NAMALWA (cell line): ENCODE measurements at places on chromosomes 2 and 18.
A peak's percentile ranks its signal among the peaks of the same experiment; 100 is the strongest.

GRCh38 chr2:74908748-74909444, 49.5 kb upstream of the POLE4 start:
- no peak for DNase-seq

GRCh38 chr2:39696101-39696553, 30.4 kb downstream of the TMEM178A start:
- DNase-seq = no peak

- DNase-seq = no peak
These were observed 746.1 kb downstream of the LRP1B start for GRCh38 chr2:141384676-141385075.

GRCh38 chr2:182763311-182763912, 47.4 kb downstream of the DNAJC10 start:
- peak; percentile 72 for DNase-seq

GRCh38 chr2:96959406-96960110, 26.8 kb downstream of the FAM178B start:
- no peak for DNase-seq

DNA sequence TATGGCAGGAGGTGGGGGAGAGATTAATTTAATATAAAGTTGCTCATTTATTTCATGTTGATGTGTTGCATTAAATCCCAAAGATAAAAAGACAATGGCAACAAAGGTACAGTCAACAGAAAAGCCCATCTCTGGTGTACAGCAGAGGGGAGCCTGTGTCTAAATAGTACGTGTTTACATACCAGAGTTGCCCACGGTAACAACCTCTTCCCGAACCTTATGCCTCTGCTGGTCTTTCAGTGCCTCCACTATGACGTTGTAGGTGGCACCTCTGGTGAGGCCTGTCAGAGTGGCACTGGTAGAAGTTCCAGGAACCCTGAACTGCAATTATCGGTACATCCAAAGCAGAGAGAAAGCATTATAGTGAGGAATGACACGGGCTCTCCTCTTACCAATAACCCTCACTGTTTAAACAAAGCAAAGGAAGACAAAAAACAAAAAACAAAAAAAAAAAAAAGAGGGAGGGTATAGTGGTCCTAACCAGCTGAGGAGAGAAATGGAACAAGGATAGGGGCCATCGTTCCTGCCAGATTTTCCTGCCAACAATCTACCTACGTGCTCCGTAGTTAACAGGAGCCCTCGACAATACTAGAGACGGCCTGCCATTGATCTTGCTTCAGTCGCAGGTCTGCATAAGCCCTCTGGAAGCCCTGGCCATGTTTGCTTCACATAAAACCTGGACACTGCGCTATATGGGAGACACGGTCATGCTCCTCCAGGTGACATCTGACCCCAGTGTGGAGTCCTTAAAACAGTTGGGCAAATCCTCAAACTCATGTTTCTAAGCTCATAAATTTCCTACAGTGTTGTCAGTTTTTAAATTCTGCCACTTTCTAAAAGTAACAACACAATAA, 58.5 kb downstream of the ATIC start:
- peak; percentile 22 for DNase-seq

DNA sequence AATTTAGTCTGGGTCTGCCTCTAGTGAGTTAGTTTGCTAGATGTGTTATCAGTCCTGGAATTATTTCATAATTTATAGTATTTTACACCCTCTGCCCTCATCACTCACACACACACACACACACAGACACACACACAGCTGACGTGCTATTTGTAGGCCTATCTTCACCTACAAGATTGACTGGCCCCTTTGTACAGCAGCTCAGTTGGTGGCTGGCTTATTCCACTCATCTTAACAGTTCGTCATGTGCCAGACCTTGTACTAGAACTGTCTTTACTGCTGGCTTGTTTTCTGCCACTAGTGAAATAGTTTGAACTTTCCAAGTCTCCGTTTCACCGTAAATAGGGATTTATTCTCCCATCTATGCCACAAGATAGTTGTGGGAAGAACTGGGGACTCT, 21.3 kb downstream of the CENPO start:
- DNase-seq = no peak

DNA sequence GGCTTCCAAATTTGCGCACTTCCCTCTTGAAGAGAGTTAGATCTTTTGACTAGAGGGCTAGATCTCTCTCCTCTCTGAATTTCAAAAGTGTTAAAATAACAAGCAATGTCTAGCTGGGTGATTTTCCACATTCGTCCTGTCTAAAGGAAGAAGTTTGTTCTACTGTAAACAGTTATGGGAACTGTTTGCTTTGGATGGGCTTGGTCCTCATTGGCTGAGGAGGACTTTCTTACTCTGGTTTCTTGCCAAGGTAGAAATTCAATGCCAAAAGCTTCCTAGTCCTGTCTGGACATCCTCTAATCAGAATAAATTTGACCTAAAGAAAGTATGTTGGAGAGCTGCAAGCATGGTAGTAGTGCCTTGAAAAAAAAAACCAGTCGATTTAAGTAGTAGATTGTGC, 47.4 kb upstream of the RAPH1 start:
- DNase-seq = no peak

GRCh38 chr2:196369967-196370366, 198.6 kb upstream of the STK17B start:
- no peak for DNase-seq

GRCh38 chr2:11771971-11772615, 25.7 kb downstream of the LPIN1 start:
- DNase-seq = no peak
